Hematopoietic multipotent progenitor cell treated with erythropoietin and hydrocortisone succinate and interleukin-3 and kit ligand, for 8 days (in vitro differentiated cells): ENCODE measurements at places on chromosomes 3 and 15.

GRCh38 chr3:186526256-186526606, 17.9 kb downstream of the CRYGS start:
- DNase-seq = no peak

DNA sequence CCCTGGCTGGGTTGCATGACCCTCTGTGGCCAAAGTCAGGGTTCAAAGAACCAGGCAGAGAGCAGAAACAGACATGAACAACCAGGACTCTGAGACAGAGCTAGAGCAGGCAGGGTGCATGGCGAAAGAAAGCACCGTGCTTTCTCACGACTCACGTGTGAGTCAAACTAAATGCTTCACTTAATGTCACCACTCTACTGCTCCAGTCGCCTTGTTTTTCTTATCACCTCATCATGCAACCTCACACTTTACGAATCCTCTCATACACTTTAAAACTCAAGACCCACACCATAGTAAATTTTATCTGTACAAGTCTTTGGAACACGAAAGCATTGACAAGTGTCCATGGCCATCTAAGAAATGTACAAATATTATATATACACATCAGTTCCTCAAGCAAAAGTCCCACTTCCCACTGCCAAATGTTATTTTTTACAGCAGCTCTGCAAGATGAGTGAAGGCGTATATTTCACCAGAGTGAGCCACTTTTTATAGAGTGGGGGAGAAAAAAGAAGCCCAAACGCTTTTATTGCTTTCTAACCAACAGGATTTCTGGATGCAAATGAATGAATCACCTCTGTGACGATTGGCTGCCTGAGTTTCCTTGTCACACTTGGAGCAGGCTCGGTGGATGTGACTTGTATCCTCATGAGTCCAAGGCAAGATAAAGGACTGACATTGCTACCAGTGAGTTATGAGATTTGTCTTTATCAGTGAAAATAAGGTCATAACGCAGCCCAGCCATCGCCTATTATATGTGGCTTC, 16.0 kb upstream of the MEGF11 start:
- DNase-seq = no peak

DNA sequence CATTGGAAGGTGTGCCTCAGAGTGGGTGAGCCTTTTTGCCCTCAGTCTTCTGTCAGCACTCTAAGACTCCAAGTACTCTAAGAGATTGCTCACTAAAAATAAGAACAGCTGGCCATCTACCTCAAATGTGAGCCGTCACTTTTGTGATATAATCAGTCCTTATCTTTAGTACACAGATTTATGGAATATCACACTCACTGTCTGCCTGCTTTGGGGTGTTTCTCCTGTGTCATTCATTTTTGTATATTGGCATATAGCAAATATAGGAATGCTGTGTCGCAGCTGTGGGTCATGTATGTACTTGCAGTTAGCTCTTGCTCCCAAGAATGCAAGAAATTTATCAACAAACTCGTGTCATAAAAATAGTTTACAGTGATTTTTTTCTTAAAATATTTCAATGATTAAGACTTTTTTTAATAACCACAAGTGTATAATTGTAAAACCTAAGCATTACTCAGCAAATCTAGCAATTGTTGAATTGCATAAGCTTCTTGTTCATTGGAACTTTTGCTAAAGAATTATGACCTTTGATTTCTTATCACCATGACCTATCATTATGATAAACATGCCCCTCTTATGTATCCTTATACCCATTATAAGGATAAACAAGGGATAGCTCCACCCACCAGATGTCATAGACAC, 18.8 kb downstream of the SETD5 start:
- DNase-seq = no peak

- DNase-seq = peak; percentile 17
These were observed 158.7 kb downstream of the CGGBP1 start for GRCh38 chr3:87900061-87900460.

DNA sequence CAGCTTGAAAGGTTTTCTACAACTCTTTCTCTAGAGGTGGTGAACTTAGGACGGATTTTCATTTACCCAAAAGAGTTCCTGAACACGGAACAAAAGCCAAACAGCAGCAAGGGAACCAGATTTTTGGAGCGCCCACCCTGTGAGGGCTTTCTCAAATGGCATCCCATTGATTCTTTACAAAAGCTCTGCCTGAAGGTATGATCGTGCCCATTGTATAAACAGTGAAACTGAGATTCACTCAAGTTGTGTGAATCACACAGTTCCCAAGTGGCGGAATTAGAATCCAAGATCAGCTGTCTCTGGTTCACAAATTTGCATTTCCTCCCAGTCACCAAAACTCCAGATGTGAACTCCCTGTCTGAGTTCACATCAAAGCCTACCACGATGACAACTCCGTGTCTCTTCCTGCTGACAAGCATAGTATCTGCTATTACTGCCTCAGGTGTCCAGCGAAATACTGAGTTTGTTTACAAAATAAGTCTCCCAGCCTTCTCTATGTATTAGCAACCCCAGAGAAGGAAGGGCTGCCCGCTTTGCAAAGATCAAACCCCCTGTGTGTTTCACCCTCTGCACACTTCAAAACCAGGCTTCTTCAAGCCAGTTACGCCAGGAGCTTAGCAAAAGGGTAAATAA, 235.9 kb upstream of the ST8SIA2 start:
- no peak for DNase-seq

GRCh38 chr15:74179101-74179841, 5.8 kb downstream of the ISLR start:
- no peak for DNase-seq

DNA sequence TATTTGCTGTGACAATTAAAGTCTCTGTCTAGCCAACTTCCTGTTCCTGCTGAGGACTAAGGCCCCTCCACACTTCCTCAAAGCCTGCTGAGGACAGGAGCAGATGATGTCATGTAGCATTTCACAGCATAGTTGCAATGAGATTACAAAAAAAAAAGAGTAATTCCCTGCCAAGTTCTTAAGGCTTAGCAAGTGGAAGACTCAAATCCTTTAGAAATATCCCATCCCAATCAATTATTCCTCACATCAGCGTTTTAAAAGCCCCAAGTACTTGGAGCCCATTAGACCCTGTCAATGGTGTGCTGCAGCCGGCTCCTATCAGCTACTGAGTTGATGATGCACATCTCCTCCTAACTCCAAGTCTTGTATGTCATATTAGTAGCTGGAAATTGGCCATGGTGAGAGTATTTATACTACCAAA, 51.7 kb downstream of the TRANK1 start:
- peak; percentile 24 for DNase-seq

DNA sequence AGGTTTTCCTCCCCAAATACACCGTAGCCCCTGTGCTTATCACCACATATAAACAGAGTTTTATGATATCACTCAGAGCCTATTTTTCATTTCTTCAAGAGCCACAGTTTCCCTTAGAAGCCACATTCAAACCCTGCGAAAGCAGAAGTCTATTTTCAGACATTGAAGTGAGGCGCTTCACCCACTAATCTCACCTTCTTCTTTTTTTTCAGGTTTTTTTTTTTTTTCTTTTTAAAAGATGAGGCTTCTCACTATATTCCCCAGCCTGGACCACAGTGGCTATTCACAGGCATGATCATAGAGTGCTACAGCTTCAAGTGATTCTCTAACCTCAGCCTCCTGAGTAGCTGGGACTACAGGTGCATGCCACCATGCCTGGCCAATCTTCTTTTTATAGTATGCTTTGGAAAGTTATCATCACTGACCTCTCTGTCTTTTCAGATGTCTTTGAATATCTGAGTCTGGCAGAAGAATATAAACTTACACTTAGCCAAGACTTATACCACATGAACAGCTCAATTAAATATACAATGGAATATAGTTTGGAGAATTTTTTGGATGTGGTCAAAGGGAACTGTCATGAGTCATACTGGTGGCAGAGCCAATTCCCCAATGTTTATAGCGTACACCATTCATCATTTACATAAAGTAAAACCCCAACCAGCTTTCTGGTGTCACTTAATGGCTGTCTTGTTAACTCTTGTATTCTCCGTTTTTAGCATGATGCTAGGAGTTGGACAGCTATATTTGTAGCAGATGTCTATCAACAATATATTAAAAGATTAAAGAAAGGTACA, 59.7 kb upstream of the CCDC50 start:
- DNase-seq = no peak

DNA sequence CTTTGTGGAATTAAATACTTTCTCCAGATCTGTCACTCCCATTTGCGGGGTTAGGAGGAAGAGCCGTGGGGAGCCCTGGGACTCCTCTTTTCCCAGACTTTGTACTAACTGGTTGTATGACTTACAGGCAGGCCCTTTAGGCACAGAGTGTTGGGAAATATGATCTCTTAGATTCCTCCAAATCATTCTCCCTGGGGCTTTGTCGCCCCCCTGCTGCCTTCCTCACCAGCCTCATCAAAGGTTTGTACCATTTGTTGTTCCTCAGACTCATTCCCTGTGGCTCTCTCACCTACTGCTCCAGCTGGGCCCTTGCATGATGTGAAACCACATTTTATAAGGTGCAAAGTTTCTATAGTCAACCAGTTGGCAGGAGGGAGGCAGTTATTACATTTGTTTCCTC, 56.4 kb downstream of the CRYGS start:
- no peak for DNase-seq

DNA sequence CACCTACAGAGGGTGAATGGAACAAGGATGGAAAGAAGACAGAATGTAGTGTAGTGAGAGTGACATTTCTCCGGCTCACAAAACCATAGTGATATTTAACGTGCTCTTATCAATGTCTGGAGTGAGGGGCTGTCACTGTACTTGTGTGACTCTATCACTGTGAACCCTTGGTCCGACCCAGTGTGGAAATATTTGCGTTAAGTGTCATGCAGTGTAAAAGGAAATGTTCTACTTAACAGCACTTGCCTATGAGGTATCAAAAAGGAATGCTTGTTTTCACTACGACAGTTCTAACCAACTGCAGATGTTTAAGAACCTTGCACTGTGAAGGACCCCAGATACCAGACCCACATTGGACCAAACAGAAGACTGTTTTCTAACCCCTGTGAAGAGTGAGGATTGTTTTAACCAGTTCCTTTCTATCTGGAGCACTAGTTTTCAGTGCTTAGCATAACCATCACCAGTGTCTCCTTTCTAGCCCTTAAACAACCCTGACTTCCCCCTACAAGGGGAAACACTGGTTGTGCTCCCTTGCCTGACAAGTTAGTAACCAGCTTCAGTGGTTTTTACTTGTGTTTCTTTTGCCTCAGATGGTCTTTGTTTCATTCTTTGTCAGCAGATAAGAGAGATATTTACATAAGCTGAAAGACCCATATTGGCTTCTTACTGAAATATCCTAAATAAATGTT, 144.7 kb upstream of the ABHD17C start:
- DNase-seq = no peak

- no peak for DNase-seq
These were observed 220.5 kb downstream of the OPA1 start for GRCh38 chr3:193813501-193813830.

DNA sequence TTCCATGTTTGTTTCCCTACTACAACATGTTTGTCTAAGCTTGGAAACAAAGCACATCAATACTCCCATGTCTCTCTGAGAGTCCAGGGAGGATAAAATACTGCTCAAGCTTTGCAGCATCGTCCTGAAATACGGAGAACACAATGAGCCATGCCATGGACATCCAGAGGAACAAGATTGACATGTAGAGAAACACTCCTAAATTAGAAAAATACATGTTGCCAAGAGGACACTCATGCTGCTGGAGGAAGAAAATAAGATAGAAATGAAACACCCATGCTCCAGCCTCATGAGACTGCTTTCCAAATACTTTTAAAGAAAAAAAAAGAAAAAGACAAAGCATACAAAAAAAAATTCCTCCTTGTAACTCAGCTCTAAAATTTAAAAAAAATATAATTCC, 387.0 kb downstream of the ERC2 start:
- DNase-seq = no peak

DNA sequence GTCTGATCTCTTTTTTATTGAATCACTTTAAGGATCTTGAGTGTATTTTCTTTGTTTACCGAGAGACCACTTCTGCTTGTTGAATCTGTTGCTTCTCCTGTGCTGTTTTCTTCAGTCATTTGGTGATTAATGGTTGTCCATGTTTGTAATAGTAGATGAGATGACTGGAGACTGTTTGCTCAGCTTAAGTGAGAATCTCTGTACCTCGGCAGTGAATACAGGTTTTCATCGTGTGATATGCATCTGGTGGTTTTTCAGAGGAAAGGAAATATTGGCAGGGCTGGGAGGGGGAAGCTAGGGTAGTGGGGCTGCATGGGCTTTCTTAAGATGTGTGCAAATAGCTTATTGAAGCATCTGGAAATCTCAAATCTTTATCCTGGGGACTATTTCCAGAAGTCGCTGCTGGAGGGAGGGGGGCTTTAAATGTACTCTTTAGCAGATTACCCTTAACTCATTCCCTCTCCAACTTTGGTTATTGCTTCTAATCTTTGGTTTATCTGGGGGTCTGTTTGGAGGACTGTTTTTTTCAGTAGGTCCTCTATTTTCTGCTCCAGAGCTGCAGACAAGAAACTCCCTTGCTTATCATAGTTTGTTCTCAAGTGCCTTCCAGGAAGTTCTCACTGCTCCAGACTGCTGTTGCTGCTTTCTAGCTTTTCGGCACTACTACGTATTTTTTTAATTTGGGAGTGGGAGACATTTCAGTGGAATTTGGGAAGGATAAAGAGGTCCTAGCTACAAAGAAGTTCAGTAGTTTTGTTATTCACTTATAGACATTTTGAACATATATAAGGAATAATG, 19.4 kb downstream of the CMTM8 start:
- DNase-seq = no peak

- no peak for DNase-seq
These were observed 147.8 kb downstream of the SOX2 start for GRCh38 chr3:181859518-181859917.

GRCh38 chr3:16490062-16490619, 23.4 kb downstream of the RFTN1 start:
- no peak for DNase-seq

DNA sequence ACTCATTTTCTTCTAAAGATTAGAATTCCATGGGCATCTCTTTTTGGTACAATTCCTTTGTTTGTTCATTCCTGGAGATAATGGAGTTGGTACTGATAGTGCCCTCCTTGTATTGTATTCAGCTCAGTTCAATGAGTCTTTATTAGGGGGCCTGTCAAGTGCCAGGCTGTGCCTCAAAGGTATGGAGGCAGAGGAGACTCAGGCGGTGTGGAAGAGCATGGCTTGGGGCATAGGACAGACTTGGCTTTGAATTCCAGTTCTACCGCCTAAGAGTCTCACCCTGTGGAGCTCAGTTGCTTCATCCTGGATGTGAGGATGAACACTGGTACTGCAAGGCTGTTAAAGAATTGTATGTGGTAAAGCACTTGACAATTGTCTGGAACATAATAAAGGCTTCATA, 196.6 kb upstream of the IL12A start:
- no peak for DNase-seq

- DNase-seq = no peak
These were observed 25.8 kb downstream of the ANP32A start for GRCh38 chr15:68794863-68795262.
